ENCODE measurements at places on chromosomes 5 and 9.

- DNase-seq, result no peak
These were observed 494.2 kb downstream of the ZNF608 start for GRCh38 chr5:124252191-124252638.

GRCh38 chr5:179343719-179344430 is 1.4 kb downstream of the ADAMTS2 start:
- peak; percentile 10 for DNase-seq

DNA sequence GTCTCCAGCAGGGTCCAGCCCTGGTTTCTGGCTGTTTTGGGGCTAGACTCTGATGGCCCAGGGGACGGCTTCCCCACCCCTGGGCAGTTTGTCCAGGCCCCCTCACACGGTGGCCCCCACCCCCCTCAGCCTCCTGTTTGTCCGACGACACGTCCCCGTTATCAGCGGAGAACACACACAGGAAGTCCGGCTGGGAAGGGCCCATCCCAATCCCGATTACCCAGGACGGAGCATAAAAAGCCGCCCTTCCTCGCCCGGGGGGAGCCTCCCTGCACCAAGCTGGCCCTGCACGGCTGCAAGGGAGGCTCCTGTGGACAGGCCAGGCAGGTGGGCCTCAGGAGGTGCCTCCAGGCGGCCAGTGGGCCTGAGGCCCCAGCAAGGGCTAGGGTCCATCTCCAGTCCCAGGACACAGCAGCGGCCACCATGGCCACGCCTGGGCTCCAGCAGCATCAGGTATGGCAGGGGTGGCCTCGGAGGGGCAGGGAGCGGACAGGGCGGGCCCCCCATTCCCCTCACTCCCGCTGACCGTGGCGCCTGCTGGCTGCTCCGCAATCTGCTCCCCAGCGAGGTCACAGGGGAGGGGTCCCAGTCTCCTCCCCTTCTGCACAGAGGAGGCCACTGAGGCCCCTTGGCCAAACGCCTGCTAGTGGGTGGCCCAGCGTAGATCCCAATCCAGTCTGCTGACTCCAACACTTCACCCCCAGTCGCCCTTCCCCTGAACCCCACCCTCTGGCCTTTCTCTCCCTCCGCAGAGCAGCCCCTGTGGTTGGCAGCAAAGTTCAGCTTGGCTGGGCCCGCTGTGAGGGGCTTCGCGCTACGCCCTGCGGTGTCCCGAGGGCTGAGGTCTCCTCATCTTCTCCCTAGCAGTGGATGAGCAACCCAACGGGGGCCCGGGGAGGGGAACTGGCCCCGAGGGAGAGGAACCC is at the start of gene EGFL7:
Gene EGFL7, plus strand, starts transcription at position 261 of the 926 bp plus-strand sequence. CDS start 5,367 bp downstream, outside the sequence.
- peak; percentile 97 for DNase-seq

DNA sequence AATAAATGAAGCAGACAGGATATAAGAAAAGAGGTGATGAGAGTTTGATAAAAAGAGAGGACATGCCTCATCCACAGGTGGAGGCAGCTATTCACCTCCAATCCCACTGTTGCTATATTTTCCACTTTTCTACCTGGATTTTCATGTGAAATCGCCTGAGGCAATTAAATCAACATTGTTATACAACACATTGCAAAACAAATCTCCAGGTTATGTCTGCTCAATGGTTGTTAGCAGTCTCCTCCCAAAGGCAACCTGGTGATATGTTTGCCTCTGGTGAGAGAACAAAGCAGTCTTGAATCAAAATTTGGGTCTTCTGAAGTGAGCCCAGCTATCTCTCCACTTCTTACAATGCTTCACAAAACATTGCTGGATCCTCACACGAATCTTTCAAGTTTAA is 30.0 kb downstream of the NREP start:
- no peak for DNase-seq

- DNase-seq, result no peak
These were observed 6.6 kb downstream of the DPP7 start for GRCh38 chr9:137107982-137108381.

GRCh38 chr5:35056686-35057085 is 8.9 kb upstream of the AGXT2 start:
- DNase-seq, result no peak

- no peak for DNase-seq
These were observed 58.6 kb upstream of the CTXN3 start for GRCh38 chr5:127590156-127590722.

- DNase-seq, result no peak
These were observed 200.2 kb downstream of the ENC1 start for GRCh38 chr5:74440341-74440740.

GRCh38 chr9:137160716-137161557 is 8.9 kb downstream of the LRRC26 start:
- no peak for DNase-seq

DNA sequence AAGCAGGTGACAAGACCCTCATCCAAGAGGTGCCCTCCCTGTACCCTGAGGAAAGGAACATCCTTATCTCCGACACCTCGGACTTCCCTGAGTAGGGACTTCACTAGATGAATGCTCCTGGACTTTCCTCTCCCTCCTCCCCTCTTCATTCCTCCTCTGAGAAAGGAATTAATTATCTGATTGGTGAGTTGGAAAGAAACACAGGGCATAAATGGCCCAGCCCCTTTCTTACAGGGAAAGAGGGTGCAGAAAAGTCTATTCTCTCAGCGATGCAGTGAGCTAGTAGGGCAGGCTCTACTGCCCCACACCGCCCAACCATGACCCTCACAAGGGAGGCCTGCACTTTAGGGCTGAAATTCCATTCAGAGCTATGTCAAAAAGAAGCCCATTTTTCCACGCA is 87.5 kb downstream of the TTC39B start:
- DNase-seq, result no peak

DNA sequence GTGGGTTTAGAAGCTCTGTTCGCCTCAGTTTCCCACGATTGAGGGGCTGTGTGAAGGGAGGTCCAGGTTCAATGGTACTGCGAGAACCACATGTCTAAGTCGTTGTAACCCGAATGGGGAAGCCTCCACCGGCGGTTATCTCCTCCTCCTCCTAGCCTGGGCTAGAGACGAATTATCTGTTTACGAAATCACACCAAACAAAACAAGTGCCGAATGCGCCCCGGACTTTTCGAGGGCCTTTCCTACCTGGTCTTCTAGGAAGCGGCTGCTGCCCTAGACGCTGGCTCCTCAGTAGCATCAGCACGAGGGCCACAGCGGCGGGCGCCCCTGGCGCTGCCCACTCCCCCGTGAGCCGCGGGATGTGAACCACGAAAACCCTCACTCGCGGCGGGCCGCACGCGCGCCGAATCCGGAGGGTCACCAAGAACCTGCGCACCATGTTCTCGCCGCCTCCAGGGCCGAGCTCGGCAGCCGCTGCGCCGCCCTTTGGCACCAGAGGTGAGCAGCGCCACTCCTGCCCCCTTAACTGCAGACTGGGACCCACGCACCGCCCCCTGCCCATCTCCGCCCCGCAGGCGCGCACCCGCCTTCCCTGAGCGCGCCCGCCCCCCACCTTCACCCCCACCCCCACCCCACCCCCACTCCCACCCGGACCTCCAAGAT is at the start of gene CDKN2A:
Gene CDKN2A, minus strand, starts transcription at position 500 of the 663 bp plus-strand sequence.
- peak; percentile 60 for DNase-seq

DNA sequence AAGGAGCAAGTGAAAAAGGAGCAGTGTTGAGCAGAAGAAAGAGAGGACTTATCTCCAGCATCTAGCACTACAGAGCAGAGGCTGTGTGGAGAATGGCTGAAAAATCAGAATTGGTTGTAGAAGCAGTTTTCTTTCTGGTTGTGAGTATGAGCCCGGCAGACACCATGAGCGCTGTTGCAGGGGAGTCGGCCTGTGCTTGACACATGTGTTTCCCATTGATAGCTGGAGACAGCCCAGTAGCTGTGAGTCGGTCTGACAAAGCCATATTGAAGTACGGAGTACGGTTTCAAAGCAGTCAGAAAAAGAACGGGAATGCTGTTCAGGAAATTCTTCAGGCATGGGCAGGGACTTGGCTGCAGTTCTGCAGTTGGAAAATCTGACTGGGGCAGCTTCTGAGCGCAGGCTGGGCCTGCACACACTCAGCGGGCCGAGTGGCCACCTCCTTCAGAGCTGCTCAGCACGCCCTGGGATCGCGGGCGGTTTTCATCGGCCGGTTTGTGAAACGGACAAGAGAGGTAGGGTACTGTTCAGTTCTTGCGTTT is at the start of gene SGCD:
Gene SGCD, plus strand, starts transcription at position 447 of the 542 bp plus-strand sequence.
- no peak for DNase-seq

DNA sequence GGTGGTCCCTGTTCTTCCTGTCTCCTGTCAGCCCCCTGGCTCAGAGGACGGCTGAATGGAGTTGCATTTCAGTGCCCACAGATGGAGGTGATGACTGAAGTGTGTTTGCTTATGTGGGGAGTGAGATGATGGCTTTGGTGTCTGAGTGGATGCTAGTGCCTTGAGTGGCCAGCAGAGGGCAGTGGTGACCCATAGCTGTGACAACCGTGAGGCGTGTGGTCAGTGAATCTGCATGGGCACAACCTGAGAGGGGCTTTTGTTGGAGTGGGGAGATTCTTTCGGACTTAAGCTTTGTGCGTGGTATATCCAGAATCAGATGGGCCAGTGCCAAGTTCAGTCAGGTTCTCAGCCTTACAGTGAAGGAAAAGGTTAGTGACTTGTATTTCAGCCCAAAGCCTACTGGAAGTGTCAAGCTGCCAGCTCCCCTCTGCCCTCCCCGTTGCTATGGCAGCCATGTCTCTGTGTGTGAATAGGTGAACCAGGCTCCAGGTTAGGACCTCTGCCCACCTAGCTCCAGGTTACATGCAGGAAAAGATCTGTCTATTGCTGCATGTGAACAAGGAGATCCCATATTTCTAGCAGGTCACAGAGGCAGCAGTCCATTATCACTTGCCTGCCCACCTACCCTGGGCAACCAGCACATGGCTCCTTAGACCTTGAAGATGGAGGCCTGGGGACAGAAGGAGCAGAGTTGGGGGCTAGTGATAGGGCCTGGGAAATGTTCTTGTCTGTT is 14.7 kb upstream of the CXXC5 start:
- peak; percentile 91 for DNase-seq

DNA sequence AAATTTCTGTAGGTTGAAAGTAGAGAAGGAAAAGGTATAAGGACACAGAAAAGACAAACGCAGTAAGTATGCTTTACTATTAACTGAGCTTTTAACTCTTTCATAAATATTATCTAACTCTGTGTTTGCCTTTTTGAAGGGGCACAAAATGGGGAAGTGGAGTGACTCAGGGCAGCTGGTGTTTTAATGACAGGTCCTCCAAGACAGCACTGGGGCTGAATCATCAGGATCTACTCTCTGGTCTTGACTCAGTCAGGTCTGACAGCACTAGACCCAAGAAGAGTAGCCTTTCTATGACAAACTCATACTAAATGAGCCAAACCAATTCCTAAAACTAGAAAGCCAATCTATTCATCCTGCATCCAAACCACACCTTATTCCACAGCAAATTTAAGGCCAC is 102.2 kb downstream of the APTX start:
- no peak for DNase-seq

- DNase-seq, result no peak
These were observed 13.0 kb upstream of the ASS1 start for GRCh38 chr9:130431536-130432303.
